ENCODE measurements at places on chromosomes 16 and 17.

DNA sequence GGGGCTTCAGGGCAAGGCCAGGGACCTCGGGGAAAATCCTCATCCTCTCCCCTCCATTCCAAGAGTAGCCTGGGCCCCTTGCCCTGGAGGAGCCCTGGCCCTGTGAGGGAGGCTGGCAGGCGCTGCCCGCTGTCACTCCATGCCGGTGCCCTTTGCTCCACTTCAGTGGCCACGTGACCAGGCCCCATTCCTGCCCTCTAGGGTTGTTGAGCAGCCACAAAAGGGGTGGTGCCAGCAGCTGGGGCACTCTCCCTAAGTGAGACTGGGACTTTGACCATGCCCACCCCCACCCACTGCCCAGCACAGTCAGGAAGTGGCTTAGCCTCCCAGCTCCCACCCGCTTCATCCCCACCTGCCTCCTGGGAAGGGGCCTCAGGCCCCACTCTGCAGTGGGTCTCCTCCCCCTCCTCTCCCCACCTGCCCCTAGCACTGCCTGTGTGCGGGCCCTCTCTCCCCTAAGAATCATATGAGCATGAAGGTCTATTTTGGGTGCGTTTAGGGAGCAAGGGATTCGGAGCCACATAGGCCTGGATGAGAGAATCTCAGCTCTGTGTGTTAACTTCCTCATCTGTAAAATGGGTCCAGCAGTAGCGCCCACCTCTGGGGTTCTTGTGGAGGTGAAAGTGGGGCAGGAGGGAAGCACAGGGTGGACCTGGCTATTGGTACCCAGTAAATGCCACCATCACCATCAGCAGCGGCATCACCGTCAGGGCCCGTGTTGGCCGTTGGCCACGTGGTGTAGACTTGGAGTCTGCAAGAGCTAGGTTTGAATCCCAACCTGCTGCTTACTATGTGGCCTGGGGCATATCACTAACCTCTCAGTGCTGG lies 7.2 kb downstream of the PDK2 start:
- peak; percentile 37 for DNase-seq

GRCh38 chr16:65829076-65829475 lies 537.4 kb upstream of the CDH5 start:
- DNase-seq, result no peak

- no peak for DNase-seq
These were observed 16.2 kb upstream of the NOG start for GRCh38 chr17:56577190-56577842.

- DNase-seq, result peak; percentile 43
These were observed 26.0 kb upstream of the HNF1B start for GRCh38 chr17:37770631-37771518.

GRCh38 chr16:46996952-46997458 lies 23.5 kb upstream of the DNAJA2 start:
- DNase-seq, result no peak

- DNase-seq, result no peak
These were observed 100.7 kb downstream of the SOCS1 start for GRCh38 chr16:11155284-11155806.

GRCh38 chr17:78133971-78134898 lies 3.7 kb downstream of the TMC8 start:
- no peak for DNase-seq

- no peak for DNase-seq
These were observed 25.8 kb downstream of the LLGL2 start for GRCh38 chr17:75551266-75551665.

GRCh38 chr17:28177351-28177750 lies 134.9 kb downstream of the NLK start:
- DNase-seq, result no peak

- DNase-seq, result no peak
These were observed 235.5 kb downstream of the SNX29 start for GRCh38 chr16:12211870-12212690.

DNA sequence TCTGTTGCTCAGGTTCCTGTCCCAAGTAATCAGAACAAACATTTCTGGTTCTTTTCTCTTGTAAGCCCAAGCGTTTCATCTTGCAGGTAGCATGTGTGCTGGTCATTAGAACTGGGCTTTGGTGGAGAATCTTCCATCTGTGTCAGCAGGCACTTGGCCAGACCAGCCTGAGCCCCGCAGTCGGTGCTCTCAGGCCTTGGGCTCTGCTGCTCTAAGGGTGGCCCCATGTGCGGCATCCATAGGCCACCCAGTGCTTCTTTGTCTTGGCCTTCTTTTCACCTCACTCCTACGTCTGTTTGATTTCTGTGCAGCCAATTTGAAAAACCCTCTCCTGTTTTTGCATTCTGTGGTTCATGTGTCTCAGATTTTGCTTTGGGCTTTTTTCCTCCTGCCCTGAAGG lies 51.6 kb downstream of the PLD6 start:
- no peak for DNase-seq

- no peak for DNase-seq
These were observed 45.9 kb upstream of the KCNJ16 start for GRCh38 chr17:70028978-70029767.

DNA sequence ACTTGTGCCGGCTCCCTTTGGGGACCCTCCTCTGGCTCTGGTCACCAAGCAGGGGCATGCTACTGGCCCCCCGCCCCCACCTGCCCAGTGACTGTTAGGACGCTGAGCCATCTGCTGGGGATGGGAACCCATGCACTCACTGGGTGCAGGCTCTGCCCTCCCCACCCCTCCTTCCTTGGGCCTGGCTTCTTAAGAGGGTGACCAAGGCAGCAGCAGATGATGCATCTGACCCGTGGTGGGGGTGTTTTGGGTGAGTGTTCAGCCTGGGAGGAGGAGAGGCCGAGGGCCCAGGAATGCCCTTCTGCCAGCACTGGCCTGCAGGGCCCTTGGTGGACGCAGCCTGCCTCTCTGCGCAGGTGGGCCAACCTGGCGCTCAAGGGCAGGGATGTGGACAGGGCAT lies 19.2 kb upstream of the MTSS2 start:
- no peak for DNase-seq

- DNase-seq, result no peak
These were observed 10.6 kb upstream of the ENGASE start for GRCh38 chr17:79064026-79064425.

DNA sequence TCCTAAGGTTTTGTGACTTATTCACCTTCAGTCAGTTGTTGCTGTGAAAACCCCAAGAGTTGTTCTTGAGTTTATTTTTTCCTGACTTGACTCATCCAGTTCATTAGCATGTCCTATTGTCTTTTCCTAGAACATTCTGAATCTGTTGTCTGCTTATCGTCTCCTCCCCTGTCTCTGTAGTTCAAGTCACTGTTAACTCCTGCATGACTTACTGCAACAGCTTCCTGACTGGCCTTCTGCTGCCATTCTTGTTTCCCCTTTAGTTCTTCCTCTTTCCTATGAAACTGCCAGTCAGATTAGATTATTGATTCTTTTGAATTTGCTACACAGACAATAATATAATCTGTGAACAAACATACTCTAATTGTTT lies 161.5 kb downstream of the FTO start:
- no peak for DNase-seq

DNA sequence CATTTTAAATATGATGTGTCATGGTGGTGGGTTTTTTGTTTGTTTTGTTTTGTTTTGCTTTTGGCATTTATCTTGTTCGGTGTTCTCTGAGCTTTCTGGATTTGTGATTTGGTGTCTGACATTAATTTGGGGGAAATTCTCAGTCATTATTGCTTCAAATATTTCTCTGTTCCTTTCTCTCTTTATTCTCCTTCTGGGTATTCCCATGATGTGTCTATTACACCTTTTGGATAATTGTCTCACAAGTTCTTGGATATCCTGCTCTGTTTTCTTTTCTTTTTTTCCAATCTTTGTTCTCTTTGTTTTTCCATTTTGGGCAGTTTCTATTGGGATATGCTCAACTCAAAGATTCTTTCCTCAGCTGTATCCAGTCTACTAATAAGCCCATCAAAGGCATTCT lies 88.5 kb downstream of the MARCHF10 start:
- DNase-seq, result no peak

- DNase-seq, result no peak
These were observed 71.1 kb downstream of the LMF1 start for GRCh38 chr16:899683-900060.

DNA sequence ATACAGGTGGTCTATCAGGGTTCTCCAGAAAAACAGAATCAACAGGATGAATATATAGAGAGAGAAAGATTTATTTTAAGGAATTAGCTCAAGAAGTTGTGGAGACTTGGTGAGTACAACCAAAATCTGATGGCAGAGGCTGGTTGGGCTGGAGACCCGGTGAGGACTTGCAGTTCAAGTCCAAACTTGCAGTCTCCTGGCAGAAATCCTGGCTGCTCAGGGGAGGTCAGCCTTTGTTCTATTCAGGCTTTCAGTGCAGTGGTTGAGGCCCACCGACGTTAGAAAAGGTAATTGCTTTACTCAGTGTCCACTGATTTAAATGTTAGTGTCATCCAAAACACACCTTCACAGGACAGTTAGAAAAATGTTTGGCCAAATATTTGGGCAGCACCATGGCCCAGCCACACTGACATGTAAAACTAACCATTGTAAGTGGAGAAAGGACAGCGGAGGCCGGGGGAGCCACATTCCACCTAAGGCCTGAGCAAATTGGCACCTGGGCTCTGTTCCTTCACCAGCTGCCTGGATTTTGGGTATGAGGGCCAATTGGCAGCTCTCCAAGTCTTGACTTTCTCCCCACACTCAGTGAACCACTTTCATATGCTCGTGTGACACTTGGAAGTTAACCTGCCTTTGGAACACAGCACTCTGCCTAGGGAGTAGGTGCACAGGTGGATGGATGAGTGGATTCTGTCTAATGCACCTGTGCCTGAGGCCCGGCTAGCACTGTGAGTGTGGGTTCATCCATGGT lies 54.7 kb downstream of the CACNG5 start:
- no peak for DNase-seq

- no peak for DNase-seq
These were observed 354 bp upstream of the ESRP2 start for GRCh38 chr16:68236137-68236825.

GRCh38 chr17:67678414-67678813 lies 39.3 kb upstream of the NOL11 start:
- DNase-seq, result no peak

DNA sequence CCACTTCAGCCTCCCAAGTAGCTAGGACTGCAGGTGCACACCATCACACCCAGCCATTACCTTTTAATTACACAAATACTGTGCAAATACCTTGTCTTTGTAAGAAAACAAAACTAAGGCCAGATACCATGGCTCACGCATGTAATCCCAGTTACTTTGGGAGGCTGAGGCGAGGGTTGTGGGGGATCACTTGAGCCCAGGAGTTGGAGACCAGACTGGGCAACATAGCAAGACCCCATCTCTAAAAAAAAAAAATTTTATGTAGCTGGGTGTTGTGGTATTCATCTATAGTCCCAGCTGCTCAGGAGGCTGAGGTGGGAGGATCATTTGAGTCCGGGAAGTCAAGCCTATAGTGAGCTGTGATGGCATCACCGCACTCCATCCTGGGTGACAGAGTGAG lies 151.6 kb downstream of the CLEC16A start:
- no peak for DNase-seq

DNA sequence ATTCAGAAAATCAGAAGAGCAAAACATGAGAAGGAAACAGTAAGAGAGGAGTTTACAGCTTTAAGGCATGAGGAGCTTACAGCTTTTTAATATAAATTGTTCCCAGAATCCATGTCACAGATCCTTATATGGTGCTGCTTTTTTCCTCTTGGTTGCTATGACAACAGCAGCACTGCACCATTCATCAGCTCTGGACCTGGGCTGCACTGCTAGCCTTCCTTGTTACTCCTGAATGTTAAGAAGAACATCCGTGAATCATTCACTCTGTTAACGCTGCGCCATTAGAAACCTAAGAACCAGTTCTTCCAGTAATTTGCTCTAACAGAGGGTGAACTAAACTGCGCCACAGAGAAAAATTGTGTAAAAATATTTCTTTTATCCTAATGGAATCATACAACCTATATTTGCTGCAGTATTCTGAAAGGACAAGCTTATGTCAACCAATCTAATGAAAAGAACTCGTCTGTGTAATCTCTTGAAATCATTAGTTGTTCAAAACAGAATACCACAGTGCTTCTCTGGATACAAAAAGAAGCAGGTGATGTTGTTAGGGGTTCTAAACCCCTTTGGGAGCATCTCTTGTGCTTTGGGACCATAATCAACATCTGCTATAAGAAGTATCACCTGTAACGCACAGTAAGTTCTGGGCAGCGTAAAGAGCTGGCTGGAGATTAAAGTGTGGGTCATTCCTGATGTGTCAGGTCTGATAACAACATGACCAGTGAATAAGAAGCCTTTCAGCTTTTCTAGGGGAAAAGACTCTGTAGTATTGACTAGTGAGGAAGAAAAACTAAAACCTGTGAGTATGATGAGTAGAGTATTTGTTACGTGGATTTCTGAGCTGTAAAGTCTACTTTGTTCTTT lies 151.2 kb downstream of the TANC2 start:
- peak; percentile 11 for DNase-seq

- DNase-seq, result no peak
These were observed 69.3 kb upstream of the TMEM97 start for GRCh38 chr17:28249706-28250105.

GRCh38 chr17:45814622-45815606 lies 29.8 kb upstream of the SPPL2C start:
- DNase-seq, result no peak

DNA sequence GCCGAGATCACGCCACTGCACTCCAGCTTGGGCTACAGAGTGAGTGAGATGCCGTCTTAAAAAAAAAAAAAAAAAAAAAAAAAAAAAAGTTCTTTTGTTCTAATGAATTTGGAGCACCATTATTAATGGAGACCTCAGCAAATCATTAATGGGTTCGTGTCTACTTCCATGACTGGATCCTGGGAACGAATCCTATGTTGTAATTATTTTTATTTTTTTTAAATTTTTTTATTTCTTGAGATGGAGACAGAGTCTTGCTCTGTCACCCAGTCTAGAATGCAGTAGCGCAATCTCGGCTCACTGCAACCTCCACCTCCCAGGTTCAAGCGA lies 30.7 kb downstream of the SPOP start:
- no peak for DNase-seq

- DNase-seq, result no peak
These were observed 408.2 kb downstream of the SEC14L1 start for GRCh38 chr17:77548967-77549366.

DNA sequence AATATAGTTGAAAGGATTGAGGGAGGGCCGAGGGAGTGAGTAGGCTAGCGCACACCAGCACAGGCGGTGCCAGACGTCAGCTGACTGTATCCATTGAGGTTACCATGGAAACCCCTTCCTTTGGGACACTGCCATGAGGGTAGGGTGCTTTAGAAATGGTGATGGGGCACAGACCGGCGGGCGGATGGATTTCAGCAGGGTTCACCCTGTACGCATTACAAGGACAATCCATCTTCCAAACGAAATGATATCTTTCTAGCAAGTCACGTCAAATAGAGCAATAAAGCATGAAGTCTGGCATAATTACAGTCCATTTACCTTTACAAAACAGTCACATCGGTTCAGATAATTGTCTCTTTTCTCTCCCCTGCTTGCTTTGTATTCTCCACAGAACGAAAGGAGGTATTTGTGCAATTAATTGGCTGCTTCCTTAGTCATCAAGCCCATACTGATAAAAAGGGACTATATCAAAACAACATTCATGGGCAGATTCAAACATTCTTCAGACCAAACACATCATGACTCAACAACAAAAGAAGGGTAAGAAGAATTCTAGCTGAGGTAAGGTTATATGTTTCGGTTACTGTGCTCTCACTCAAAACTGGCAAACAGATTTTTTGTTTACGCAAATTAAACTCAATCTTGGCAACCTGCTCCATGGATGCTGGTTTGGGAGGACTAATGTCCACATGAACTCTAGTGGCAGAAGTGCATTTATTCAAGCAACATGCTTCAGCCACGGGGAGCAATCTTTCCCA lies 140.6 kb downstream of the CDK5R1 start:
- DNase-seq, result peak; percentile 1

GRCh38 chr16:23742766-23743165 lies 12.1 kb upstream of the CHP2 start:
- no peak for DNase-seq

GRCh38 chr17:16976725-16977550 lies 5.0 kb upstream of the TNFRSF13B start:
- DNase-seq, result no peak

All from fibroblast of gingiva (primary cell).